ENCODE measurements at places on chromosomes 16 and 17.

DNA sequence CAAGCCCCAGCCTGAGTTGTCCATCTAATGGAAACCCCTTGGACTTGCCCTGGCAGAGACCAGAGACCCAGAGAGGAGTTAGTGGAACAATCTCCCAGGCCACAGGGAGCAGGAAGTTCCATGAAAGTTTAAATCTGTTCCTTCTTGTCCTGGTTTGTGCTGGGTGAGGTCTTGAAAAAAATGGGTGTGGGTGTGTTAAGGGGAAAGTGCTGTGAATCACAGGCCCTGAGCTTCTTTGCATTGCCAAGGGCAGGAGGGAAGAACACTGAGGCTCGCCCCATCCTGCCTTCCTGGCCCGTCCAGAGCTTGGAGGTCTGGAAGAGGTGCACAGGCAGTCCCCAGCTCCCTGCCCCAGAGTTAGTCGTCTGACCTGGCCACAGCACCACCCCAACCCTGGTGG is 2.3 kb downstream of the ADORA2B start:
- peaks cover 6% of the 10 kb centered on the region for H3K4me1 ChIP-seq
- DNase-seq: no peak
- H3K27ac ChIP-seq: no peak overlapping the region
- peaks cover 5% of the 10 kb centered on the region for H3K27me3 ChIP-seq
- no peaks in the 10 kb centered on the region for H3K36me3 ChIP-seq
- H3K4me3 ChIP-seq: no peak overlapping the region

DNA sequence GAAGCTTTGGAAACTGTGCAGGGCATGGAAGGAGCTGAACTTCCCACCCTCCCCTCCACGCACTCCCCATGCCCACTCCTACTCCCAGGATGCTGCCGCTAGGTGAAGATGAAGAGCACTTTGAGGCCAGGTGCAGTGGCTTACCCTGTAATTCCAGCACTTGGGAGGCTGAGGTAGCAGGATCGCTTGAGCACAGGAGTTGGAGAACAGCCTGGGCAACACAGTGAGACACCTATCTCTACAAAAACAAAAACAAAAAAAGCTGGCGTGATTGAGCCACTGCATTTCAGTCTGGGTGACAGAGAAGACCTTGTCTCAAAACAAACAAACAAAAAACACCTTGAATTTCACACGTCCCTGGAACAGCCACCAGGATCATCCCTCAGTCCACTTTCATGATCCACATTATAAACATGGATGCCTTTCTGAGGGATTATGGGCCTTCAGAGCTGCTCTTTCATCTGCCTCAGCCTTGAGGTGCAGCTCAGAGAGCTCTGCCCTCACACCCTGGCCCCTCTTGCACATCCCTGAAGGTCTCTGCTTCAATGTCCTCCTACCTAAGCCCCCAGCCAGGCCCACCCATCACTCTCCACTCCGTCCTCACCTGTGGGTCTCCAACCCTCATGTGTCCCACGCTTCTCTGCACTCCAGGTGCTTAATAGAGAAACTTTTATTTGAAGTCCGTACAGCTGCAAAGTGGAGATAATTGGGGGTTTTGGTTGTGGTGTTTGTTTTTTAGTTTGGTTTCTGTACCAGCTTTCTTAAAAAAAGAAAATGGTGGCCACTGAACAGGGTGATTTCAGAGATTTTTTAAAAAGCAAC is 25.8 kb downstream of the PHB1 start:
- H3K27ac ChIP-seq: peak overlapping the region; percentile 2
- H3K27me3 ChIP-seq: no peaks in the 10 kb centered on the region
- DNase-seq: no peak

DNA sequence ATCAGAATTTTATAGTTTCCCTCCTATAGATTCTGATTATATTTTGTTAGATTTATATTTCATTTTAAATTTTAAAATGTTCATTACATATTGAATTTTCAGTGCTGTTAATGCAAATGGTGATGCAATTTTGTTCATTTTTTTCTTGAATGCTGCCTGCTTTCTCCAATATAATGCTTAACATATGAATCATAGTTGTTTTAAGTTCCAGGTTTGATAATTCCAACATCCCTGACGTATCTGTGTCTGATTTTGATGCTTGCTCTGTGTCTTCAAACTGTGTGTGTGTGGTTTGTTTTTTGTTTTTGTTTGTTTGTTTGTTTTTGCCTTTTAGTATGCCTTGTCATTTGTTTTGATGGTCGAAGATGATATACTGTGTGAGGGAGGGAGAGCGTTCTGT is 134.7 kb upstream of the ELAC2 start:
- no peak for DNase-seq
- H3K27ac ChIP-seq: no peak overlapping the region
- H3K27me3 ChIP-seq: no peaks in the 10 kb centered on the region
- H3K36me3 ChIP-seq: no peaks in the 10 kb centered on the region
- H3K4me3 ChIP-seq: no peak overlapping the region
- no peaks in the 10 kb centered on the region for H3K4me1 ChIP-seq

DNA sequence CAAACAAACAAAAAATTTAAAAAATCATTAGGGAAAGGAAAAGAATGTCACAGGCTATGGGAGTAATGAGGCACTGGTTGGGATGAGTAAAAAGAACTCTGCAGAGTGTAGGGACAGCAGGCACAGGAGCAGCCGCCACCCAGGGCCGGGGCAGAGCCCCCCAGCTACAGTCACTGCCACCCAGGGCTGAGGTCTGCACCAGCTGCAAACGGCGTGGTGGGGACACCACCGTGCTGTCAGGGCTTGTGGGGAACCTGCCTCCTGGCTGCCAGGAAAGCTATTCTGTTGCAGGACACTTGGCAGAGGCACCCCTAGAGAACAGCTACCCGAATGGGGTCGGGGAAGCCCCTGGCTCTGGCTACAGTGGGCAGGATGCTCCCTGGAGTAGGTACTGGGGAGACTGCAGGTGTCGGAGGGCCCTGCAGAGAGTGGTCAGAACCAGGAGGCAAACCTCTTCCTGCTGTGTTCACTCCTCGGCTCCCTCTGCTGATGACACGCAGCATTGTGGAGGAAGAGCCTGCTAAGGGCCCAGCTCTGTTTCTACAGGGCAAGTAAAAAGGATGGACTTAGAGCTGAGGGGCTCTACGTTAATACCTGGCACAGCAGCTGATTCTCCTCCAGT is 32.3 kb upstream of the CAPN15 start:
- no peak overlapping the region for H3K4me3 ChIP-seq
- H3K4me1 ChIP-seq: no peaks in the 10 kb centered on the region
- H3K27me3 ChIP-seq: no peaks in the 10 kb centered on the region
- H3K36me3 ChIP-seq: peaks cover 5% of the 10 kb centered on the region

GRCh38 chr16:75351183-75351582 is 82.1 kb downstream of the CFDP1 start:
- DNase-seq: no peak
- no peak overlapping the region for H3K27ac ChIP-seq
- no peaks in the 10 kb centered on the region for H3K27me3 ChIP-seq
- no peak overlapping the region for H3K4me3 ChIP-seq

DNA sequence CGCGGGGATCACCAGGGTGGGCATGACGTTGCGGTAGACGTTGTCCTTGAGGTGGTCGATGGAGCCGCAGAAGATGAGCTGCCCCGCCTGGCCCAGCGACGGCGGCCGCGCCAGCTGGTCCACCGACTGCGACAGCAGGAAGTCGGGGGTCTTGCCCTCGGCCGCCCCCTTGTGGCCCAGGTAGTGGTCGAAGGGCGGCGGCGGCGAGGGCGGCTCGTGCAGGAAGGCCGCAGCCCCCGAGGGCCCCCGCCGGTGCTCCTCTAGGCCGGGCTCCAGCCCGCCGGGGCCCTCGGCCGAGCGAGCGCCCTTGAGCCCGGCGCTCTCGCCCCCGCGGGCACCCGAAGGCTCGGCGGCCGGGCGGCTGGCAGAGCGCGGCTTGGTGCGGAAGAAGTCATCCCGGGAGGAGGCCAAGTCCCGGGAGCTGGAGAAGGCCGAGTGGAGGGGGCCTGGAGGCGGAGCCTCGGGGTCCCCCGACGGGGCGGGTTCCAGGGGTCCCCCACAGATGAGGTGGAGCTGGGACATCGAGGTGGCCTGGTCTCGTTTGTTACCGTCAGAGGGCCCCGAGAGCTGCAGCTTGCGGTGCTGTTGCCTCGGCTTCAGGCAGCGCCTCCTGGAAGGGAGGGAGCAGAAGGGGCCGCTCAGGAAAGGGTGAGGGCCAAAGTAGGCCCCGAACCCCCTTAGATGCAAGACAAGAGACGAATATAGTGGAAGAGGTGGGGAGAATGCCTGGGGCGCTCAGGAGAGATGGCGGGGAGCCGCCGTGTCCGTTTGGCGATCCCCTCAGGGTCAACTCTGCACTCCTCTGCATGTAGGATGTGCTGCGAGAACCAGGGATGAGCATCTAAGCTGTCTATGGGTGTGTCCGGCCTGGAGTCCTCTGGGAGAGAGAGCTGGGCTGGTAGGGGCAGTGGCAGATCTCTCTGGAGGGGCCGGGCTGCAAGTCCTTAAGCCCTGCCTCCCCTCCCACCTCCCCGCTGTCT is 8.8 kb downstream of the FAM171A2 start:
- no peaks in the 10 kb centered on the region for H3K4me1 ChIP-seq
- H3K27me3 ChIP-seq: no peaks in the 10 kb centered on the region
- peak; percentile 46 for DNase-seq
- no peak overlapping the region for H3K27ac ChIP-seq
- H3K4me3 ChIP-seq: no peak overlapping the region

DNA sequence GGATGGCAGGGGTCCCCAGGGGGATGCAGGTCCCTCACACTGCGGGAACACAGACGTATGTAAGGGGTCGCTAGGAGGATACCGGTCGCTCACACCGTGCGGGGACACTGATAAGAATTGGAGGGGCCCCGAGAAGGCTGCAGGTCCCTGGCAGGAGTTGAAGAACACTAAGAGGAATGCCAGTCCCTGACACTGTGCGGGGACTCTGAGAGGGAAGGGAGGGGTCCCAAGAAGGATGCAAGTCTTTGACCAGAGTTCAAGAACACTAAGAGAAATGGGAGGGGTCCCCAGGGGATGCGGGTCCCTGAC is 510 bp downstream of the ERCC4 start:
- peak overlapping the region; percentile 90 for H3K27ac ChIP-seq
- peaks cover 1% of the 10 kb centered on the region for H3K36me3 ChIP-seq
- H3K27me3 ChIP-seq: no peaks in the 10 kb centered on the region
- peaks cover 16% of the 10 kb centered on the region for H3K4me1 ChIP-seq

DNA sequence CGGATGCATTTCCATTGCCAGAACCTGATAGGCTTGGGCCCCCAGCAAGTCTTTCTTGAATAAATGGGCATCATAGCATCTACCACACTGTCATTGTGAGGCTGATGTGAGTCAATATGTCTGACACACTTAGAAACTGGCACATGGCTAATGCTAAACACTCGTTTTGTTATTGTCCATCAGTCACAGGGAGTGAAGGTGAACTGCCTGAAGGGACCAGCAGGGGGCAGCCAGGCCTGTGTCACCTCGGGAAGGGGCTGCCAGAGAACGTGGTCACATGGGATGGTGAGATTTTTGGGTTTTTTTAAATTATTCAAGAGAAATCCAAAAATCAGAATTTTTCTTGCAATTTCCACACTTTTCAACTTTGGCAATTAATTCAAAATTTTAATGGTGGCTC is 831 bp upstream of the RCVRN start:
- DNase-seq: no peak
- no peak overlapping the region for H3K27ac ChIP-seq
- no peaks in the 10 kb centered on the region for H3K36me3 ChIP-seq

- peaks cover 22% of the 10 kb centered on the region for H3K36me3 ChIP-seq
- no peaks in the 10 kb centered on the region for H3K27me3 ChIP-seq
- no peak overlapping the region for H3K27ac ChIP-seq
These were observed 74.8 kb downstream of the SLC5A11 start for GRCh38 chr16:24920568-24920967.

DNA sequence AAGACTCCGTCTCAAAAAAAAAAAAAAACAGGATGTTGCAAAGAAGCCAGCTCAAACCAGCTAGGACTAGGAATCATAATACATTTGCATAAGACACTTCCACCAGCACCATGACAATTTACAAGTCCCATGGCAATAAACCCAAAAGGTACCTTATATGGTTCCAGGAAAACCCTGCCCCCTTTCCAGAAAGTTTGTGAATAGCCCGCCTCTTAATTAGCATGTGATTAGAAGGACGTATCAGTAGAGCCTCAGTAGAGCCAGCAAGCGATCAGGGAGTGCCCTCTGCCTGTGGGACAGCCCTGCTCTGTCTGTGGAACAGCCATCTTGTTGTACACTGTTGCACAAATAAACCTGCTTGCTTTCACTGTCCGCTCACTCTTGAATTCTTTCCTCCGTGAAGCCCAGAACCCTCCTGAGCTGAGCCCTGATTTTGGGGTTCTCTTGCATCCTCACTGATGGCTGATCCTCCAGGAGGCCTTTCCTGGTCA is 14.0 kb downstream of the NUPR1 start:
- no peak overlapping the region for H3K27ac ChIP-seq
- DNase-seq: no peak
- no peak overlapping the region for H3K4me3 ChIP-seq
- H3K27me3 ChIP-seq: no peaks in the 10 kb centered on the region

GRCh38 chr16:57694231-57694724 is 328 bp upstream of the DRC7 start:
- no peak for DNase-seq
- H3K4me1 ChIP-seq: peaks cover 12% of the 10 kb centered on the region
- H3K36me3 ChIP-seq: no peaks in the 10 kb centered on the region
- no peak overlapping the region for H3K4me3 ChIP-seq

GRCh38 chr16:3872216-3872895 is 8.2 kb downstream of the CREBBP start:
- H3K36me3 ChIP-seq: no peaks in the 10 kb centered on the region
- no peak for DNase-seq
- H3K27me3 ChIP-seq: no peaks in the 10 kb centered on the region
- no peak overlapping the region for H3K4me3 ChIP-seq
- no peak overlapping the region for H3K27ac ChIP-seq
- H3K4me1 ChIP-seq: peaks cover 100% of the 10 kb centered on the region

DNA sequence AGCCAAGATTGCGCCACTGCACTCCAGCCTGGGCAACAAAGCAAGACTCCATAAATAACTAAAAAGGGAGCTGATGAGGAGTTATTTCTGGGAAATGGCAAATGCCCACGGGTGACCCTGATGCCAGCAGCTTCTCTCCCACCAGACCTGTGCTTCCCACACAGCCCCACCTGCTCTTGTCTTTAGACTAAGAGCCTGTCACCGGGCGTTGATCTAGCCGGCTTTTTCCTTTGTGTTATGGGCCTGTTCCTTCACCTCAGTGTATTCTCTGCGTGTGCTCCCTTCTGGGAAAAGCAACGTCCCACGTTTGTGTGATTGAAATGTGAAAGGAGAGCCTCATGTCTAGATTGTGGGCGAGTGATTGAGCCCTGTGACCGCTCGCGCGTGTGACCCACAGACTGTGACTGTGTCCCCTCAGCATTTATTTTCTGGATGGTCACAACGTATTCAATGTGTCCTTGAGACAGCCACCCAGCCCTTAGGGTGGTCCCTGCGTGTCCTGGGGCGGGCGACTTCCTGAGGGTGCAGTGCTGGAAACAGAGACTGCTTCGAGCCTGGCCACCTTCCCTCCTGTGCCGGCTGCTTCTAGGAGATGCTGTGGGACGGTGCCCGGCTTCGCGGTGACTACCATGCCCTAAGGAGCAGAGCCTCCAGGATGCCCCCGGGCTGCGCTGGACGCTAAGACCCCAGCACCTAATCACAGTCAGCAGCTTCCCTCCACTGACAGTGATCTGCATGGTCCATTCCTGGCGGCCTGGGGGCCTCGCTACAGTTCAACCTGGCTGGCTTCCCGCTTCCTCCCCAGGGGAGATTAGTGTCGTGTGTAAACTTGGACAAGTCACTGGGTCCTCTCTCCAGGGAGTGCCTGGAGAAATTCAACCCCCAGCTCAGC is 7.8 kb upstream of the RNPS1 start:
- H3K4me3 ChIP-seq: no peak overlapping the region
- H3K27ac ChIP-seq: no peak overlapping the region
- H3K27me3 ChIP-seq: no peaks in the 10 kb centered on the region
- no peaks in the 10 kb centered on the region for H3K4me1 ChIP-seq
- H3K36me3 ChIP-seq: no peaks in the 10 kb centered on the region

GRCh38 chr16:78200623-78201096 is 101.2 kb downstream of the WWOX start:
- H3K27ac ChIP-seq: no peak overlapping the region
- H3K4me3 ChIP-seq: no peak overlapping the region
- no peaks in the 10 kb centered on the region for H3K4me1 ChIP-seq
- H3K27me3 ChIP-seq: no peaks in the 10 kb centered on the region
- no peaks in the 10 kb centered on the region for H3K36me3 ChIP-seq
